Ascending aorta (tissue), 2 donors: ENCODE measurements at places on chromosomes 5 and 9. TPM values are rescaled to one million over a fixed set of nuclear protein-coding genes. Genes with fewer than 3 reads are reported as not detected.
A peak's percentile ranks its signal among the peaks of the same experiment; 100 is the strongest.

EGFL7 gene
- total RNA-seq: 443 TPM

MARCHF11 gene
- not detected for total RNA-seq

PCDHB6 gene
- 1.5 TPM for total RNA-seq

GRCh38 chr9:120362446-120362845, 217.5 kb downstream of the CDK5RAP2 start:
- DNase-seq: no peak

TMEM174 gene
- total RNA-seq: not detected

GRCh38 chr9:12195456-12195855, 497.7 kb upstream of the TYRP1 start:
- no peak for DNase-seq

DNA sequence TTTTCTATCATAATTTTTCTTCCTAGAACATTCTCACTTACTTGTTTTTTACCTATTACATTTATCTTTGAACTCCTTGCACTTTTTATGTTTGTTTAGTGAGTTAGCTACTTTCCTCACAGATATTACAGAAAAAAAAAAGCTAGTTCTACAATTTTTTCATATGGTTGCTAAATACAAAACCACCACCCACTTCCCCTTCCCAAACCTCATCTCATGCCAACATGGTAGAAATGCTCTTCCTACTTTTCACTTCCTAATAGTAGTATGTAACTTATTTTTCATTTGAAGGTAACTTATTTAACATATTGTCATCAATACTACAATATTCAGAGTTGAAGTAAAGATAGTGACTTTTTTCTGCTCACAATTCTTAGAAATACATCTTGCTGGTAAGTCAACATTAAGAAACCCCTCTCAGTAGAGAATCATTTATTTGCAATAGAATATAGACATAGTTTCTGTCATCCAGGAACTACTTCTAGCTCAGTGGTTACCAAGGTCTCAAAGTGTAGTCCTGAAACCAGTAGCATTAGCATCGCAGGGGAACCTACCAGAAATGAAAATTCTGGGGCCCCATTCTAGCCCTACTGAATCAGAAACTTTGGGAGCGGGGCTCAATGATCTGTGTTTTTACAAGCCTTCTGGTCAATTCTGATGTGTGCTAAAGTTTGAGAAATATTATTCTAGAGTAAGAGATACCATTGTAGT, 1124.6 kb downstream of the DTWD2 start:
- DNase-seq: no peak

NPDC1 gene
- 579 TPM for total RNA-seq

DNA sequence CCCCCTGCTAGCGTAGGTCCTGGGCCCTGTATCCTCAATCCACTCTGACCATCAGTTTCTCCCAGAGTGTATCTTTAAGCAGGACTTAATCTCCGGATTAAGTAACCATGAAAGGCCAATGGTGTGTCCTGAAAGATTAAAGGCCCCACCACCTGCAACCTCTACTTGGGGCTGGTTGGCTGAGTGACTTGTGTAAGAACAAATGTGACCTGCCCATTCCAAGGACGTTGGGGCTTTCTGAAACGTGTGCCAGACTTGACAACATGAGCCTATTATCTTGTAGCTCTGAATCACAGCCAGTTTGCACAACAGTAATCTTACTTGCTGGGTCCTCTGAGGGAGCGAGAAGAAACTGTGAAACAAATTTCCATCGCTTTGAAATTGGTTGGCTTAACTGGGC, 3.1 kb upstream of the PRELID2 start:
- no peak for DNase-seq

CYSRT1 gene
- not detected for total RNA-seq

DNA sequence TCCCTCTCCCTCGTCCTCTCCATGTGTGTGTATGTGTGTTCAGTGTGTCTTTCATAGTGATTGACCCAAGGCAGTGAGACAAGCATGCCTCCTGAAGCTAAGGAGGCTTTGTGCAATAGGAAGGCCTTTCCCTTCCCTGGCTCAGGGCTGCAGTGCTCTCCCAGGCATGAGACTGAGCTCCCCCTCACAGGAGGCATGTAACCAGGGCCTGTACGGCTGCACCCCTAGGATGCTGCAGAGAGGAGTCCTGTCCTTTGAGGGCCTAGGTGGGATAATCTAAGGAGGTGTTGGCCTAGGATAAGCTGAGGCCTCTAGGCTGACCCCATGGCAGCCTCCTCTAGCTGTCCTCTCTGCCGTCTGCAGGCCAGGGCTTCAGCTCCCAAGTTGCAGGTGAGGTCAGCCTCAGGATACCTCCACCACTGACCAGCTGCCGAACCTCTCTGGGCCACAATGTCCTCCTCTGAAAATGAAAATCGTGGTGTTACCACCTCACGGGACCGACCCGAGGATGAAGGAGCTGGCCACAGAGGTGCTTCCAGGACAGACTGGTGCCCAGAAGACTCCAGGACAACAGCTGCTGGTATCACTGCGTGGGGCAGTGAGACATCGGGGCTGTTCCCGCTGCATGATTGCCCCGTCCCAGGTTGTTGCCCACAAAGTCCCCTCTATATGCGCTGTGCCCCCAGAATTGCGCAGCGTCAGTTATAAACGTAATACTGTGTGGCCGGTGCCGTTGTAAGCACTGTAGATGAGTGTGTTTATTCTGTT, 129.6 kb downstream of the BARX1 start:
- no peak for DNase-seq

GRCh38 chr5:132608107-132608506, 49.9 kb upstream of the IL13 start:
- DNase-seq: no peak

FOXD4 gene
- not detected for total RNA-seq

DNA sequence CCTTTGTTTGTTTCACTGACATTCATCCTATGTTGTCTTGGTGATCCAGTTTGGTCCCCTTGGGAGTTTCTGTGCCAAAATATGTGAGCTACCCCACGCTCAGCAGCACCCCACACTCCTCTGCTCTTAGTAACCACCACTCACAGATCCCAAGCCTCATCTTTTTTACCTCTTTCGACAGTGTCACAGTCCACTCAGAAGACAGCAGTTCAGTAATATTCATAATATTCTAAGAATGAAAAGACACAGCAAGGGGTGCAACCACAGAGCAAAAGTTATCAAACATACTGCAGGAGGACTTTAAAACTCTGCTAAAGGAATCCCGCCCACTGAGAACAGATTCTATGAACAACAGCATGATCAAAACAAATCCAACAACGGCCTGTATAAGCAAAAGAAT, 28.2 kb downstream of the RNF130 start:
- no peak for DNase-seq

DNA sequence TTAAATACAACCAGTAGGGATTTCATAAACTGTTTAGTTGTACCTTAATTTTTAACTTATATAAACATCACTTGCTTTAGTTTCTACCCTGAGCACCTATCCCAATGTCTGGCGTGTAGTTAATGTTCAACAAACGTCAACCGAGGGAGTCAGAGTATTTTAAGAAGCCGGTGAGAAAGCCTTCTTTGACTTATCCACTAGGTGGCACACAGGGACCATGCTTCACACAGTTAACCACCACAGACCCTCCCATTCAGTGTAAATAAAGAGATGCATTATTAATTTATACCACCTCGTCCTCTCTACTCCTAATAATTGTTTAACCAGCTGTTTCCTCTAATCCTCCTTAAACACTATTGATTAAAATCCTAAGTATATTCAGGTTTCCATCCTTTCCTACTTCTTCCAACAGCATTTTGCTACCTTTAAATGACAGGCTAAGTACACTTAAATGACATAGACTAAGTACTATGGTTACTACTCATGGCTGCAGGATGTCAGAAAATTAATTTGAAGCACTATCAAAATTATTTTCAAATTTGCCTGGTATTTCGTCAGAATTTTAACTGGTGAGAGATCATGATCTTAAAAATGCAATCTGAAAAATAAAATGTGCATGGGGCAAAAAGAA, 2.3 kb downstream of the HAPLN1 start:
- peak; percentile 70 for DNase-seq

FBP2 gene
- total RNA-seq: not detected

SLC25A48 gene
- not detected for total RNA-seq

- no peak for DNase-seq
Observed at GRCh38 chr5:76836181-76836580, 13.6 kb upstream of the S100Z start.

DNA sequence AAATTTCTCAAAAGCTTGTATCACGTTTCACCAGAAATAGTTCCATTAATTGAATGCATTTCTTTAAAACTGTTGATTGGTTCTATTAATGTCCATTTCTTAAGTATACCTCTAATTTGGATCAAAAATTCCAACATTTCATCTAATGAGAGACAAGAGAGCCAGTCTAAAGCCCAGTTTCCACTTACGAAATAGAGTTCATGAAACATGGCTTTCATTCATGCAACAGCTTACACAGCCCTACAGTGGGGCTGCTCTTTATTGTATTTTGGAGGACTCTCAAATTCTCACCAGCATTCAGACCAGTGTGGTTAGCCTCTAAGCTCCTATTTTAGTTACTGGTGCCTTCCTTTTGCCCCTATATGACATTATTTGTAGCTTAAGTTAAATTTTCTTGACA, 566.9 kb upstream of the RGMB start:
- DNase-seq: no peak

KIAA0825 gene
- 2.4 TPM for total RNA-seq

GRCh38 chr5:132662925-132663770, 5.2 kb downstream of the IL13 start:
- no peak for DNase-seq

DCANP1 gene
- total RNA-seq: not detected

FAM221B gene
- not detected for total RNA-seq

DNA sequence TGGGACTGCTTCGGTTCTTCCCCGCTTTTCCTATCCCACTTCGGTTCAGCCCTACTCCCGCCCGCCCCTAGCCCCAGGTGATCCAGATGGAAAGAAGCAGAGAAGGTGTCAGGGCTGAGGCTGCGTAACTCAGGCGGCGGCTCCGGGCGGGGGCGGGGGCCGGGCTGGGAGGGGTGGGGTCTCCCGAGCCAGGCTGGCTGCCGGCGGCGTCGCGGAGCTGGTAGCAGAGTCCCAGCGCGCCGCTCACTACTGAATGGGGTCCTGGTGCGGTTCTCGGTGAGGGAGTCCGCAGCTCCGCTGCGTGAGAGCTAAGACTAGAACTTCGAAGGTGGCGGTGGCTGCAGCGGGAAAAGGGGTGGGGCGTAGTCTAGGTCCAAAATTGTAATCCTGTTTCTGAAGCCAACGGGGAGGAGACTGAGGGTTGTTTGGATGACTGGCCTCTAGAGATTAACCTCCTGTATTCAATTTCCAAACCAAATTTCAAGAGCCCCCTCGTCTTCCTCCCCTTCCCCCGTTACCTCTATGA, 1.4 kb downstream of the PRR16 start:
- peak; percentile 78 for DNase-seq

DNA sequence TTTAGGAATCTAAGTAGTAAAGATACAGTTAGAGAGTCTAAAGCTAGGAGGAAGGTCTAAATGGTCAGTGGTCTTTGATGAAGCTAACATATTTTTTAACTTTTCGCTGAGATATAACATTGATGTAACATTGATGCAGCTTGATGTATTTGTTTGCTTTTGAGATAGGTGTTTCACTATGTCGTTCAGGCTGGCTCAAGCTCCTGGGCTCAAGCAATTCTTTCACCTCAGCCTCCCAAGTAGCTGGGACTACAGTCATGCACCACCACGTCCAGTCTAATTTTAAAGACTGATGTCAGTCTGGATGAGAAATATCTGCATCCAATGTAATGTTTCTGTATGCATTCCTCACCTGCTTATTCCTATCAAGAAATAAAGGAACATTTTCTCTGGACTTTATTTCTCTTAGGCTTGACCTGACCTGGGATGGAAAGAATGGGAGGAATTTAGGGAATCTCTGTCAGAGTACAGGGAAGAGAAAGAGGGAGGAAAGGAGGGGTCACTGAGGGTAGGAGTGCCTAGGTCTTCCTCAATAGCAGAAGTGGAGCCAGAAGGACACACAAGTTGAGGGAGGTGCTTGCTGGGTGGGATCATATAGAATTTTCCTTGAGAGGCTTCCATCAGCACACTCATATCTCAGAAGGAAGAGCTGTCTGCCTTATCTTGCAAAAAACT, 101.5 kb upstream of the GPBP1 start:
- DNase-seq: no peak

SELENOP gene
- total RNA-seq: 119 TPM

MRNIP gene
- 17.3 TPM for total RNA-seq

NR5A1 gene
- 0.96 TPM for total RNA-seq

PPP3R2 gene
- not detected for total RNA-seq

DNA sequence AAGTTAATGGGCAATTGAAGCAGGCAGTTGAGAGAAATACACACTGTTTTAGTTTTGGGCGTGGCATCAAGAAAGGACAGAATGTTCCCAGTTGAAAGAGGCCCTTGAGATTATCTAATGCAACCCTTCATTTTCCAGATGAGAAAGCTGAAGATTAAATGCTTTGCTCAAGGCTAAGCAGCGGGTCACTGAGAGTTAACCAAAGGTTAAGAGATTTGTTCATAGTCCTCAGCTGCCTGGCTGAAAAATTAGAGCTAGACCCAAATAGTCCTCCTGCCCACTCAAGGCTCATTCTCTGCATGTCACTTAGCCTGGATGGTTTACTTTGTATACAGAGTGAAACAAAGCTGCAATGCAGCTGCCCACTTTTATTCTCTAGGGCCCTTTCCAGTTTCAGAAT, 46.7 kb upstream of the MAMDC2 start:
- no peak for DNase-seq

GRCh38 chr9:95120781-95121370, 196.6 kb downstream of the FANCC start:
- peak; percentile 56 for DNase-seq

GRCh38 chr5:67606586-67606947, 410.0 kb upstream of the CD180 start:
- no peak for DNase-seq

- no peak for DNase-seq
Observed at GRCh38 chr5:52638732-52639131, 149.0 kb upstream of the ITGA1 start.

DNA sequence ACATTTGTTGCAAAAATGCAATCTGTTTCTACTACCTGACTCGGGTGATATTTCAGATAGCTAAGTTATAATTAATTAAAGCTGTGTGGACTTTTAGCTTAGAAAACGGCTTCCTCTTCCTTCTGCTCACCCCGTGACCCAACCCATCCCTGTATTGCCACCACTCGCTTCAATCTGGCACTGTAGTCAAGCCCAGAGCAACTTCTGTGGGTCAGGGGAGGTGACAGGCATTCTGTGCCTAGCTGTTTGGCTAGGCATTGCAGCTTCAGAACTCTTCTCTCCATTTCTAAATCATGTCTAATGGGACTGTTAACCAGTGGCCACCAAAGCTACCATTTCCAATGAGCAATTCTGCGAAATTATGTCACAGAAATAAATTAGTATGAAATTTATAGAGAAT, 179.7 kb upstream of the TLX3 start:
- DNase-seq: no peak

GRCh38 chr5:77080905-77081304, 6.2 kb downstream of the ZBED3 start:
- no peak for DNase-seq

DNA sequence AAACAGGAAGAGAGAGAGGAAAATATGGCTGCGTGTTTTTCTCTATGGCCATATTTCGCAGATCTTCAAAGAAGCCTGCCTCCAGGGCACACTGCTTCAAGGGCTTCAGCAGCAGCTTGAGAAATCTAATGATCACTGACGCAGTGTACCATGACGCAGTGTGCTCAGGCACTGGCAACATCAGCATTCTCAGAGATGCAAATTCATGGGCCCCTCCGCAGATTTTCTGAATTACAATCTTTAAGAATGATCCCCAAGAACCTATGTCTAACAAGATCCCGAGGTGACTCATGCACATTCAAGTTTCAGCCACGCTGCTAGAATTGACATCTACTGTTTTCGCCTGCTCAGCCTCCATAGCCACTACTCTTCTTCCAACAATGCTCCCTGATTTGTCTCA, 143.9 kb upstream of the ZNF366 start:
- DNase-seq: no peak
